8988T (cell line): ENCODE measurements at places on chromosomes 2 and 18.

DNA sequence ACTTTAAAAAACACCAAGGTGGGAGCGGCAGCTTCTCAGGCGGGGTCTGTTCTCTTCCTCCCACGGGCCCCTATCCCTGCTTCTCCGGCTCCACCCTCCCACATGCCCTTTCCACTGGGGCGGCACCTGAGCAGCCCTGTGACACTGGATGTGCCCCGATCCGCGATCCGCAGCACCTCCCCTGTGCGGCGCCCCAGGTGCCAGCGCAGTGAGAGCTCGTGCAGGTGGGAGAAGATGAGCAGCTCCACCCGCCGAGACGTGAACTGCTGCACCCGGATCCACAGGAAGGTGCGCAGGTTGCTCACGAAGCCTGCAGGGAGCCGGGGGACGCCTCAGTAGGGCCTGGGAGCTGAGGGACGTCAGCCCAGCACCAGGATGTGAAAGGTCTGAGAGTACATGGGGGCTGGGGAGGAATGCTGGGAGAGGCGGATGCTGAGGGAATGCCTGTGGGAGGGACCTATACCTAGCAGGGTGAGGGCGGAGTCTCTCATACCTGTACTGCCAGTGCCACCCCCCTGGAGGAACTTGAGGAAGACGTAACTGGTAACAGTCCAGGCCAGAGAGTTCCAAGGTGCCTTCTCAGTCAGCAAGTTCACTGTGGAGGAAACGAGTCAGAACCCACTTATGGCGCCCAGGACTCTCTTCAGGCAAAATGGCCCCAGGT is 2.8 kb downstream of the ABCB6 start:
- DNase-seq, result no peak

DNA sequence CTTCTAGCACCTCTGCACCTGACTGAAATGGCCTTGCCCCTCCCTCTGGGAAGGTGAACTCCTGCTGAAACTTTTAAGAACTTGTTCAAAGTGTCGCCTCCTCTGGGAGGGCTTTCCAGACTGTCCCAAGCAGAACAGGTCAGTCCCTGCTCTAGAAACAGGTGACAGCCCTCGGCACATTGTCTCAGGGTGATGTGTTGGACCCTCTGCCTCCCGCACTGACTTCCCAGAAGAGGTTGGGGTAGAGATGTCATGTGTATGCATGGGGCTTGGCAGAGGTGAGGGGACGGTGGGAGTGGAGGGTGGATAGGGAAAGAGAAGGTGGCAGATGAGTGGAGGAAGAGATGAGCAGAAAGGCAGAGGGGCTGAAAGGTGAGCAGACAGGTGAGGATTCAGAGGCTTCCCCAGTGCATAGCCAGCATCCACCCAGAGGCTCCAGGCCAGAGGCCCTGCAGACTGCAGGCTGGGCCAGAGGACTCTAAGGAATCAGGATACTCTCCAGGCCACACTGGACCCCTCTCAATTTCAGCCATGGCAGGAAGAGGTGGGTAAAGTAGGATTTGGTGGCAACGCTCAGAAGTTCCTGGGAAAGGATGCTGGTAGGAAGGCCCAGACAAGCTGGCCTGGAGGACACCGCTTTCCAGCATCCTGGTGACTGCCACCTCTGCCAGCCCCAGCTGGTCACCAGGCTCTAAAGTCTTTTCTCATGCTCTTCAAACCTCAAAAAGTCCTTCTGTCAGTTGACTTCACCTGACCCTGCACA is 24.8 kb upstream of the TNS1 start:
- DNase-seq, result no peak

DNA sequence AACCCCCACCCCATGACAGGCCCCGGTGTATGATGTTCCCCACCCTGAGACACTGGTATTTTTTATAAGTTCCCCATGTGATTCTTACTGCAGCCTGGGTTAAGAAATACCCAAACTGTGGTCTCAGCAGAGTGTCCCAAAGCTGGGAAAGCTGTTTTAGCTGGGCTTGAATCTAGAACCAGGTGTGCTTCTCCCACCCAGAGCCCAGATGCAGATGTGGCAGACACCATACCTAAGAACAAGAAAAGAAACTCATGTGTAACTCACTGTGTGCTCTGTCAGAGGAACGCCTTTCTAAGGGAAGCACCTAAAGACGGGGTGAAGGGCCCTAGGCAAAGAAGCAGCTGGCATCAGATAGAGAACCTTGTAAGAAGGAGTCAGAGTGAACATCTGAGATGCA is 23.9 kb downstream of the DOK1 start:
- DNase-seq, result no peak

DNA sequence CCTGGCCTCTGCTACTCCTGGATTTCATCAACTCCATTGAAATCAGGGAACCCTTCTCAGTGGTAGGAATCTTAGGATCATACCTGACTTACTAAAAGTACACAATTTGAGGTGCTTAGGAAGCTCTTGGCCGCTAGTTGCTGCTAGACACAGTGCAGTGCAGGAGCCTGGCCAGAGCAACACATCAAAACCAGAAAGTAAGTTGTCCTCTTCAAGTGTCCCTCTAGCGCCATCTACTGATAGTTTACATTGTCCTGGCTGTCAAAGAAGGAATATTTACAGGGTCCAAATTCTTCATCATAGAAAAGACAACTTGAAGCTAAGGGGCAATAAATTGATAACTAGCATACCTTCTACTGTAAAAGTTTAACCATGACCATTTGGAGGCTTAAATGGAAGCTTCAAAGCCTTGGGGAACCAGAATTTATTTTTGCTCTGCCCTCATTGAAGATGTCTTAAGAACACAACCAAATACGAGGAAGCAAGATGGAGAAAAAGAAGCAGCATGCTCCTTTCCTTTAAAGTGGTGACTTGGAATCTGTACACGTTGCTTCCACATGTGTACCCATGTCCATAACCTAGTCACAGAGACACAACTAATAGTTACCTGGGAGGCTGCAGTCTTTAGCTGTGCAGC is 889.1 kb upstream of the GCFC2 start:
- peak; percentile 7 for DNase-seq

- no peak for DNase-seq
Measured at GRCh38 chr2:215528555-215528954, 92.7 kb upstream of the FN1 start.

DNA sequence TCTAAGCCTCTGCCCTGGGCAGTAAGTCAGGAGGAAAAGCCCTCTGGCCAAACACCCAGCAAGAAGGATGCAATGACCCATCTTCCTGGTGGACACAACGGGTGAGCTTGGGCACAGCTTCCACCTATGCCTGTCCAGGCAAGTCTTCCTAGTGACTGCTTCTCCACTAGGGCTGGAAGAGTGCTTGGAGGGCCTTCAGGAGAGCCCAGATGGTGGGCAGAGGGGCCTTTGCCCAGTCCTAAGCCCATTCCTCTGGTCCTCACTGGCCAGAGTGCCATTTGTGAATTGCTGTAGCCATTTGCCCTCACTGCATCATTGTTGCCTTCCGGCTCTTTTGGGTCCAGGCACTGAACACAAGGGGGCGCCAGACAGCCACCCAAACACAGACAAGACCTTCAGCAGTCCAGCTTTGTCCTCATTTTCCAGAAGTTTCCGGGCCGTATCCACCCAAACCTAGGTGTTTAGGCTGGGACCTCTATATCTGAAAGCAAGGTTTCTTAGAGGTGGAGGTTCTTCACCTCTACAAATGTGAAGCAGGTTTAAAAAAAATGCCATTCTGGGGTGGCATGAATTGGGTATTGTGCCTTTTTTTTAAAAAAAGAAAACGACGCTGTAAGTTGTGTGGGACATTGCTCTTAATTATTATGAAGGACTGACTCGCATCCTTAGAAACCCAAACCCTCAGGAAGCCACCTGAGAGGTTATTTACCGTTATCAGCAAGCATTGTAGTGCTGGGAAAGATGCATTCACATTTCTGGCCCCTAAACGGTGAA is 29.5 kb downstream of the PAX8 start:
- peak; percentile 67 for DNase-seq

DNA sequence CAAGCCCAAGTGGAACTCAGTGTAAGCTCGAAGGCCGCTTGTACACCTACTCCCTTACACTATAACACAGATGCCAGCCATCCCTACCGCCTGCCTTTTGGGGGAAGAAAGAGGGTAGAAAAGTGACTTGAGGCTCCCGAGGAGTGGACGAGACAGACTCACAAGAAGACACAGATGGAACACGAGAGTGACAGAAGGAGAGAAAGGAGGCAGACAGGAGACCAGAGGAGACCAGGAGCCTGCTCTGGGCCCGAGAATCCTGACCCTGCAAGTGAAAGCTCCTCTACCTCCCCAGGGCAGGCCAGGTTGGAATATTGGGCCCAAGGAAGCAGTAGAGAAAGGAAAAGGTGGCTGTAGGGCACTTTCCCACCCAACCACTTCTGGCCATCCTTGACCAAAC is 23.4 kb upstream of the TNS1 start:
- DNase-seq, result no peak

DNA sequence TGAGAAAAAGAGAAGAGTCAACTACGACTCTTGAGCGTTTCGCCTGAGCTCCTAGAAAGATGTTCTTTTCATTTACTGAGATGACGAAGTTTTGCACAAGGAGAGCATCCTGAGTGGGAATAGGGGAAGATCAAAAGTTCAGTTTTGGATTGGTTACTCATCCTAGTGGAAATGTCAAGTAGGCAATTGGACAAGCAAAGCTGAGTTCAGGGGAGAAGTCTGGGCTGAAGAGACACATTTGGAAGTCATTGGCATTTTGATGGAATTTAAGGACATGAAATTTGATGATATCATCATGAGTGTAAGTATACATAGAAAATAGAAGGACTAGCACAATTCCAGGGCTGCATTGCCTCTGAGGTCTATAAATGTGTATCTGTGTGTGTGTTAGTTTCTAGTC is 416.6 kb downstream of the RAD51AP2 start:
- DNase-seq, result no peak
